ENCODE measurements at places on chromosomes 5 and 9.

- no peak for DNase-seq
Observed at GRCh38 chr9:2220036-2220435, 204.9 kb downstream of the SMARCA2 start.

- no peak for DNase-seq
Observed at GRCh38 chr5:142478113-142478512, 153.3 kb upstream of the SPRY4 start.

- peak; percentile 50 for DNase-seq
Observed at GRCh38 chr5:76404223-76405211, 1.4 kb downstream of the IQGAP2 start.

GRCh38 chr5:163880302-163880701 is 374.9 kb downstream of the MAT2B start:
- DNase-seq = no peak

- DNase-seq = no peak
Observed at GRCh38 chr9:71096421-71097108, 24.9 kb downstream of the TRPM3 start.

DNA sequence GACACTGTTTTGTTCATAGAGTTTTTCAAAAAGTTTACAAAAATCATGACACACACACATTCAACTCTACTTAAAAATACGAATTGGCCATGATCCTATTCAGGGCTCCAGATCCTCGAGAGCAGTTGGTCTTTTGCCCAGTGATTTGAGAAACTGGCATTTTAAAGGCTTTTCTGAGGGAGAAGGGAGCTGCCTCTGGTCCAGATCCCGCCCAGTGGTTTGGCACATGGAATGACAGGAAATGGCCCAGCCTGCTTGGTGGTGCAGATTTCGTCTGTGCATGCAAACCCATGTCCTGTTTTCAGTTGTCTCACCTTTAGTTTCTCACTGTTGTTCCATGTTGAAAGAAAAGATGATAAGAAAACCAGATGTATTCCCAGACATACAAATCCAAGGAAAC is 3.6 kb downstream of the CAMK4 start:
- DNase-seq = no peak

GRCh38 chr9:105141146-105141975 is 103.1 kb upstream of the SLC44A1 start:
- DNase-seq = no peak

GRCh38 chr5:14136228-14136627 is 6.9 kb upstream of the TRIO start:
- DNase-seq = no peak

DNA sequence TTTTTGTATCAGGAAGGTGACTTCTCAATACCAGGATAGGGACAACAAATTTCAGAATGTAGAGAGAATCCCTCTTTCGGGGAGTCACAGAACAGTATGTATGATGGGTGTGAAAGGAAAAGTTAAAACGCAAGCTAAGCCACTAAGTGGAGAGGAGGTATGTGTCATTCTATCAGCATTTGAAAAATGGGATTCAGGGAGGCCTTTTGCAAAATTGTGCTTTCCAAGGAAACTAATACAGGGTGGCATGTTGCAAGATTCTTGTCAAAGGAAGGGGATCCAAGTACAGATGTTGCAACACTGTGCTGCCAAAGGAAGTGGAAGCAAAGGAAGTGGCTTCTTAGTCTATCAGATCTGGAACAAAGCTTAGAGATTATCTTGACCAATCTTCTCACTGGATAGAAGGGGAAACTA is 12.6 kb upstream of the TNIP1 start:
- DNase-seq = no peak

- no peak for DNase-seq
Observed at GRCh38 chr5:92353107-92354030, 970.3 kb upstream of the ARRDC3 start.

DNA sequence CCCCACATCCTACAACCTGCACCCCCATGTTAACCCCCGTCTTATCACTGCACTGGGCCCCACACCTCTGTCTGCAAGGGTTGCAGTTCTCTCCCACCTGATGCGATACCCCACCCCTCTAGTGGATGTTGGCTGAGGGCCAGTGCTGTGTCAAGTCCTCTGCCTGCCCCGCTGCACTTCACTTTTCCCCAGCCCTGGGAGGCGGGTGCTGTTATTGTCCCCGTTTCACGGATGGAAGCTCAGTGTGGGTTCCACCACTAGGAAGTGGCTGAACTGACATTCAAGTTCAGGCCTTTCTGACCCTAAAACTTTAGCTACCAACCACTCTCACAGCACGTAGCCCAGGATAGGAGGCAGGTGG is 3.5 kb downstream of the SNCB start:
- no peak for DNase-seq

DNA sequence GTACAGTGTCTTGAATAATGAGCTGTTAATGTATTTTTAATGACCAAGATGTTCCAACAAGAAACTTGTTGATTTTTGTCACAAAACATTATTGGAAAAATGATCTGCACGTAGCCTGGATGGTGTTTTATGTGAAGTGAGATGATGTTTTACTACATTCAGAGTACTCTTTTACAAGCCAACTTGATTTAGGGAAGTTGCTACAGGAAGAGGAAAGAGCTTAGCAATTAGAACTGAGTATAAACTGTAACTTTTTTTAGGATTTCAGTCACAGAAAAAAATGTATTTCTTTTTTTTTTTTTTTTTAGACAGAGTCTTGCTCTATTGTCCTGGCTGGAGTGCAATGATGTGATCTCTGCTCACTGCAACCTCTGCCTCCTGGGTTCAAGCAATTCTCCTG is 113.6 kb upstream of the ADRA1B start:
- DNase-seq = no peak

- DNase-seq = no peak
Observed at GRCh38 chr5:35240892-35241291, 10.6 kb upstream of the PRLR start.
